ENCODE measurements at places on chromosomes 13 and 19.

- DNase-seq, result no peak
Measured at GRCh38 chr19:43639519-43640423, at the start of gene CADM4. Gene CADM4 (minus strand): TSS chr19:43639850. CDS start chr19:43639790, 60 bp downstream.

DNA sequence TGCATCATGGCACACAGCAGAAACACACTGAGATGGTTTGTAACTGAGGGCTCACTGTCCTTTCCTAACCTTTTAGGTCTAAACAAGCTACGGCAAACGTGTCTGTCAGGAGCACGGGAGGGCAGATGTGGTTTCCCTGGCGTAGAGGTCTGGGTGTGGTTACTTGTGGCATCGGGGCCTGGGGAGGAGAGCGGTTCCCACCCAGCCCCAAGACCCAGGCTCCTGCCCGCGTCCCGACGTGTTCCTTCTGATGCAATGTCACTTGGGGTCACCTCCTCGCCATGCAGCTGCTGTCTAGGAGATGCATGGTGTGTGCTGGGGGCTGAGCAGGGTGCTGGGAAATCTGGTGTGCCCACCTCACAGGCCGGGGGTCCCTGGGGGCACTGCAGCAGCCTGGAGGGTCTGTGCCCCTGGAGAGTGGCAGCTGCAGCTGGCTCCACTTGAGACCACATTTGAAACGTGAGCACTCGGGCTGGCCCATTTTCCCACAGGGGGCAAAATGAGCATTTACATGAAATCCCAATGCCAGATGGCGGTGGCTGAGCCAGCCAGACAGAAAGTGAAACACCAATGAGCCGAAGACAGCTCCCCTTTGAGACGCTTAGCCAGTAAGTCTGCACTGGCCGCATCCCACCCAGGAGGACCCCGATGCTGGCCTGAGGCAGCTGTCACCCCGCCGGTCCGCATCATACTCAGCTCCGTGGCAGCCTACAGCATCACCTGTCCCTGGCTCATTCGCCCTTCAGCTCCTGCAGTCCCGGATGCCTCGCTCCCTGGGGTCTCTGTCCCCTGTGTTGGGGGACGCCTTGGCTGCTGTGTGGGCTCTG lies 22.3 kb upstream of the MYDGF start:
- DNase-seq, result no peak

DNA sequence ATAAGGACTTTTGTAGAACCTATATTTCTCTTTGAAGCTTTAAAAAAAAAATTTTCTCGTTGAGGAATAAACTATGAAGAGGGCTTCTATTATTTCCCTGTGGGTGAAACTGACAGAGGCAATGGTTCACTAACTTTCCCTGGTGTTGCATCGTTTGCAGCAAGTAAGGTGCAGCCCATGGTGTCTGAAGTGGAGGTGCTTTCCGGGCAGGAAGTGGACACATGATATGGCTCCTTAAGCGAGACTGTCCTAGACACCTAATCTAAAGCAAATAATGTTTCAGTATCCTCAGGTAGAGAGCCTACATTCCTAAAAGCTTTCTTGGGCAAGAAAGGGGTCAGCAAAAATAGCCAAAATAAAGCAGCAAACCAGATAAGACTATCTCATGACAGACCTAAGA lies 437.6 kb upstream of the ARGLU1 start:
- DNase-seq, result no peak

DNA sequence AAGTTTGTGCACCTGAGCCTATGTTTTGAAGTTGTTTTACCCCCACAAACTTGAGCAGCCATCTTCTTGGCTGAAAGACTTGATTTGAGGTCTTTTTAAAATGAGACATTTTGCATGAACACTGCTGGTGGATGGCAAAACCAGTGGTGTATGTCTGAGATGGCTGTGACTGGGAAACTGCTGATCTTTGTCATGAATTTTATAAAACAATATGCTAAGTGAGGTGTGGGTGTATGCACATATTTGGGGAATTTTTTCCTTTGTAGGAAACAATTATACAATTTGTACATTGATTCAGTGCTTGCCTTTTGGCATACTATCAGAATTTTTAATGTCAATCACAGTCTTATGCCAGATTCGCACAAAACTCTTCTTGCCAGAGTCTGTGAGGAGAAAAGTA lies 52.5 kb downstream of the ZAR1L start:
- no peak for DNase-seq

DNA sequence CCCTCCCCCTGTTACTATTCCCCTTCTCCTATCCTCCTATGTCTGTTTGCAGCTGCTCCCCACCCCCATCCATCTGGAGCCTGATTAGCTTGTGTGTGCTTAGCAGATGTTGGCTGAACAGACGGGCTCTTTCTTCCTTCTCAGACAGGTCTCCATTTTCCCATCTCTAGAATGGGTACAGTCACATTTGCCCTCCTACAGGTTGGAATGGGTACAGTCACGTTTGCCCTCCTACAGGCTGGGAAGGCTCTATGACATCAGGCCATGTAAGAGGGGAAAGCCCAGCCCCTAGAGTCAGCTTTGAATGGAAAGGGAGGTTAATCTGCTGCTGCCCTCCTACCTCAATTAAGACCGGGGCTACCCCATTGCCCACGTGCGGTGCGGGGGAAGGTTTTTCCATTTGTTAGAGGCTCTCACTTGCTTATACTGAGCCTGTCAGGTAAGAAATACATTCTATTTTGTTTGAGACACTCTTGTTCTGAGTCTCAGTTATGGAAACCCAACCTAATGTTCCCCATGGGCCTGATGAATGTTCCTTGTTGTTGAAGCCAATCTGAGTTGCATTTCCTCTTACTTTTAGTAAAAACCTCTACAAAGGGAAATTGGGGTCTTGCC lies 2.2 kb upstream of the CLEC17A start:
- DNase-seq, result no peak

GRCh38 chr13:44136696-44137268 lies 236.8 kb upstream of the SERP2 start:
- no peak for DNase-seq

DNA sequence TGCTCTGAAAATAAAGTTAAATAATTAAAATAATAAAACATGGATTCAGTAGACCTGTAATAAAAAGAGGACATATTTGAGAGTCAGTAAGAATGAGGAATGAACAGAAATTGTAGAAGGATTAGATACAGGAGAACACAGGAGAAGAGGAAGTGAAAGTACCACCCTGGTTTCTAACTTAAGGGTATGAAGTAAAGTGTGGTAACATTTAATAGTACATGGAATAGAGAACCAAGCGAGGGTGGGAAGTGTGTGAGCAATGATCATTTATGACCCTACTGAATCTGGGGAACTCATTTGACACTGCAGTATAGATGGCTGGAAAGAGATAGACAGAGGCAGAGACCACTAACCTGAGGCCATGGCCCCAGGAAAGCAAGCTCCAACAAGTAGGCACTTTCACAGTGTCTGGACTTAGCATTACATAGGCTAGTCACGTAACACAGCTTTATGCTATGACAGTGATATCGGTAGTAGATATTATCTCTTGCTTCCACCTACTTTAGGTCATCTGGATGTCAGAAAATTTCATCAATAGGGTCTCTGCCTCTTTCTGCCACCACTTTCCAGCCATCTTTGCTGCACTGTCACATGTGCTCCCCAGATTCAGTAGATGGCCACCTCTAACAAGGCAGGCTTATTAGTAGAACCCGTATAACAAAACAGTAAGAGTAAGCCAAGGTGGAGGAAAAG lies 633.9 kb upstream of the MIR17HG start:
- DNase-seq, result no peak

DNA sequence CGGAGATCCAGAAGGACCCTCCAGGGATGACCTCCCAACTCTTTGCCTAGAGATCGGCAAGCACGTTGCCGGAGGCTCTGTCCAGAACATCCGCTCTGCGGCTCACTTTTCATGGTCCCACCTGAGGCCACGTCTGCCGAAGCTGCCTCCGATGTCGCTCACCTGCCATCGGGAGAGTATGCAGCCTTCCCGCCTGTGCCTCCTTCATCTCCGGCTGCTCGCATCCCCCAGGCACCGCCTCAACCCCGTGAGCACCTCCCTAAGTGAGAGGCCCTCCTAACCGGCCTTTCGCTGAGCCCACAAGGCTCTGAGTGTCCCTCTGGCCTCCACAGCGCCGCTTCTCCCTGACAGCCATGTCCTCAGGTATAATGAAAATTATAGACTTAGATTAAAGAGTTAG lies 275.1 kb downstream of the EFNB2 start:
- no peak for DNase-seq

DNA sequence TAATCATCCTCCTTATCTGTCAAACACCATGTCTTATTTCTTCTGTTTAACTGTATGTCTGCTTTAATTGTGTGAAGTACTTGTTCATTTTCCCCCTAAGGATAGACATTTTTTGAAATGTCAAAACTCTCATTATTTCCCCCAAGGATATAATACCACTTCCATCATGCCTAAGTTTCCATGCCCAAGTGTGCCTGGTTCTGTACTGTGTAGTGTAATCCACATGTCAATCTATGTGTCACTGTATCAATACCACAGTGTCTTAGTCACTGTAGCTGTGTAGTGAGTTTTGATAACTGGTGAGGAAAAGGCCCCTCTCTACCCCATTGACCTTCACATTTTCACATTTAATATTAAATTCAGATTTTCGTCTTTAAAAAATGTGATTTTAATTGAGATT lies 1265.5 kb downstream of the PCDH9 start:
- no peak for DNase-seq

DNA sequence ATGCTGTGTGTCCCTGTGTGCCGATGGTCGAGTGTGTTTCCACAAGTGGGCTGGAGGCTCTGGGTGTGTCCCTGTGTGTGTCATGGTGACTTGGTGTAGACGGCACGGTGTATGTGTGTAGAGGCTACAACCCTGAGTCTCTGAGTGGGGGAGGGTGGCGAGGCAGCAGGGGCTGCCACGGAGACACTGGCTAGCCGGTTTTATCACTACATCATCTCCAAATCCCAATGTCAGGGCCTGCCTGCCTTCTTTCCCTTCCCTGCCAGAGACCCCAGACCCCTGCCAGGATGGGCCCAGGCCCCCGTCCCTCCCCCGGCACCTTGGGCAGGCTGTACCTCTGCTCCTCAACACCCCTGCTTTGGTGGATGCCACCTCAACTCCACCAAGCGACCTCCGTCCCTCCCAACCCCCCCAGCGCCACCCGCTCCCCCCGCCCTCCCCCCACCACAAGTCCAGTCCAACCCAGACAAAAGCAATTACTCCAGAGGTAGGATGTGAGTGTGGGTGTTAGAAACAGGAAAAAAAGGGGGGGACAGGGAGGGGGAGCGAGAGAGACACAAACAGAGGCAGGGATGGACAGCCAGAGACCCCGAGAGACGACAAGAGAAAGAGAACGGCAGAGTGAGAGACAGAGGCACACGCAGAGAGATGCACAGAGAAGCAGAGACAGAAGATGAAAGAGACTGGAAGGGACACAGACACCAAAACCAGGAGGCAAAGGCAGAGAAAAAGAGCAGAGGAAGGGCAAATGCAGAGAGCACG lies 21.6 kb upstream of the POU2F2 start:
- DNase-seq, result no peak

DNA sequence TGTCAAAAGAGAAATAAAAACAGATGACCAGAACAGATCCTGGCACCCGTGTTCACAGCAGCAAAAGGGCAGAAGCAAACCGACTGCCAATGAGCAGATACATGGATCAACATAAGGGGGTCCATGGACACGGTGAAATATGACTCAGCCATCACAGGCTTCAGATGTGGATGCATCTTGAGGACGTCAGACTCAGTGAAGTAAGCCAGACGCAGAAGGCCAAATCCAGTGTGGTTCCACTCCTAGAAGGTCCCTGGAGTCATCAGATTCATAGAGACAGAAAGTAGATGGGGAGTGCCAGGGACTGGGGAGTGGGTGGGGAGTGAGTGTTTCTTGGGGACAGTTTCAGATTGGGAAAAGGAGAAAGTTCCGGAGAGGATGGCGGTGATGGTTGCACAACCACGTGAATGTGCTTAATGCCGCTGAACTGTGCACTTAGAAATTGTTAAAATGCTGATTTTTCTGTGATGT lies 28.8 kb upstream of the SEMA6B start:
- no peak for DNase-seq

DNA sequence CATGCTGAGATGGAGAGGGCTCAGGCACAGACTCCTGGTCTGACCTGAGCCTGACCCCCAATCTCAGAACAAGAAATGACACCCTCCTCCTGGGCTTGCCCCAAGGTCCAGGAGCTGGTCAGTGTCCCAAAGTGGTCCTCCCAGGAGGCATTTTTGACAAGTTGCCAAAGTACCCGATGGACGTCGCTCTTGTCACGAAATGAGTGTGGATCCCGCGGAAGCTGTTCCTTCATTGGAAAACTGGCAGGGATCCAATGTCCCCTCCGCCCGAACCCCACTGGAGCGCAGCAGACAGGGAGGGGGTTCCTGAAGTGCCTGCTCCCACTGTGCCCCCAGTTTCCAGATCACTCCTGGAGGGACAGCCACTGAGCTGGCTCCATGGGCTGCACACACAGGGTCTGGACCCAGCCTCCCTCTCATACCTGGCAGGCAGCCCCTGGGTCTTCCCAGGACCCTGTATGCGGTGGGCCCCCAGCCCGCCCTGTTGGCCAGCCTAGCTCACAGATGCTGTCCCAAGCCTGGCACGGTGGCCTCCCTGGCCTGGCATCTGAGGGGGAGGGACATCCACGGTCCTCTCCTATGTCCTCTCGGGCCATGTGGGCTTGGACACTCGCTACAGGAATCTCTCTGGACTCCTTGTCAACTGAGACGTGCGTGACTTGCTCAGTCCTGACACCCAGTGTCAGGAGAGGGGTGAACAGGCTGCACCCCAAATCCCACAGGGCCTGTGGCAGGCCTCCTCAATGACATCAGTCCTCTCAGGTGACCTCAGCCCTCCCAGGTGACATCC lies 12.8 kb upstream of the ZNF14 start:
- DNase-seq, result no peak

DNA sequence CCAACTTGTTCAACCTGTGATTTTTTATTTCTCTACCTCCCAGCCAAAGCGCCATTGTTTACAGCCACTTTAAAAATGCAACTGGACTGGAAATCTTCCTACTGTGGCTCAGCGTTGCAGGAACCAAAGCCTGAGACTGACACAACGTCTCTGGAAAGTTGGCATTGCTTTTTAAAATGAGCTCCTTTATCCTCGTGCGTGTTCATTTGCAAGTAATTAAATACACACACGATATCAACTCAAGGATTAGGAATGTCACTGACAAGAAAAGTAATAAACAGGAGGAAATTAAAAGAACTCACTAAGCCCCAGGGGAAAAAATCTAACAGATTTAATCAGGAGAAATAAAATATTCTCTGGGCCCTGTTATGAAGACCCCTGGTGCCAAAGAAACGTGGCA lies 184.6 kb upstream of the IRS2 start:
- DNase-seq, result no peak

GRCh38 chr19:7909471-7910067 lies 5.1 kb upstream of the TGFBR3L start:
- no peak for DNase-seq

DNA sequence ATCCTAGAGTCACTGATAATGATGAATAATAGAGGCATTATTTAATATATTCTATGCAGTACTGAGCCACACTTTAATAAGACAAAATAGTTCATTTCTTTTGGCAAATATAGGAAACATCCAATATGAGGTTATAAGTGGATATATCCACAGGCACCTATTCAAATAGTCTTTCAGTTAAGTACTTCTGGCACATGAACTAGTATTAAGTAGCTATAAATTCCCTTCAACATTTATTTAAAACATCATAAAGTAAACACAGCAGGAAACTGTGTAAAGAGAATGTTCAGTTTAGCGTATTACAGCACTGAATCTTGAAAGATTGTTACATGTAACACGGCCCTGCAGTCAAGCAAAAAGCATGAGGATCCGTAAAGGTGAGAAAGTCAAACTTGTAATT lies 463.3 kb upstream of the KLF12 start:
- DNase-seq, result no peak

GRCh38 chr13:34223984-34224383 lies 406.0 kb downstream of the RFC3 start:
- no peak for DNase-seq

- DNase-seq, result no peak
Measured at GRCh38 chr13:70644052-70644451, 535.8 kb upstream of the KLHL1 start.

GRCh38 chr13:99980824-99981734 lies 505 bp upstream of the ZIC2 start:
- peak; percentile 51 for DNase-seq

Data from CD8-positive, alpha-beta T cell (primary cell).